ENCODE measurements at places on chromosomes 1 and 21.

GRCh38 chr1:16612332-16613172 lies 812 bp downstream of the NBPF1 start:
- DNase-seq: peak; percentile 62

DNA sequence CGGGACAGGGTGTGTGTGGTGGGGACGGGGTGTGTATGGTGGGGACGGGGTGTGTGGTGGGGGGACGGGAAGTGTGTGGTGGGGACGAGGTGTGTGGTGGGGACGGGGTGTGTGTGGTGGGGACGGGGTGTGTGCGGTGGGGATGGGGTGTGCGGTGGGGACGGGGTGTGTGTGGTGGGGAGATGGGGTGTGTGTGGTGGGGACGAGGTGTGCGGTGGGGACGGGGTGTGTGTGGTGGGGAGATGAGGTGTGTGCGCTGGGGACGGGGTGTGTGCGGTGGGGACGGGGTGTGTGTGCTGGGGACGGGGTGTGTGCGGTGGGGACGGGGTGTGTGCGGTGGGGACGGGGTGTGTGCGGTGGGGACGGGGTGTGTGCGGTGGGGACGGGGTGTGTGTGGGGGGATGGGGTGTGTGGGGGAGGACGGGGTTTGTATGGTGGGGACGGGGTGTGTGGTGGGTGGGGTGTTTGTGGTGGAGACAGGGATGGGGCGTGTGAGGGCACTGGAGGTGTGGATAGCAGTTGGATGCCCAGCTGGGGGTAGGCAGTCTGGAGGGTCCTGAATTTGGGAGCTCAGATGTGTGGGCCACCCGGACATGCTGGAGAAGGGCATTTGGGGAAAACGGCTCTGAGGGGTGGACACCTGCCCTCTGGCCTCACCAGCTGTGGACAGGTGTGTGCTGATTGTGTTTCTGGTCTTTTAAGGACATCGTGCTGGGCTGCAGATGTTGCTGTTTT lies 16.9 kb downstream of the IBA57 start:
- no peak for DNase-seq

DNA sequence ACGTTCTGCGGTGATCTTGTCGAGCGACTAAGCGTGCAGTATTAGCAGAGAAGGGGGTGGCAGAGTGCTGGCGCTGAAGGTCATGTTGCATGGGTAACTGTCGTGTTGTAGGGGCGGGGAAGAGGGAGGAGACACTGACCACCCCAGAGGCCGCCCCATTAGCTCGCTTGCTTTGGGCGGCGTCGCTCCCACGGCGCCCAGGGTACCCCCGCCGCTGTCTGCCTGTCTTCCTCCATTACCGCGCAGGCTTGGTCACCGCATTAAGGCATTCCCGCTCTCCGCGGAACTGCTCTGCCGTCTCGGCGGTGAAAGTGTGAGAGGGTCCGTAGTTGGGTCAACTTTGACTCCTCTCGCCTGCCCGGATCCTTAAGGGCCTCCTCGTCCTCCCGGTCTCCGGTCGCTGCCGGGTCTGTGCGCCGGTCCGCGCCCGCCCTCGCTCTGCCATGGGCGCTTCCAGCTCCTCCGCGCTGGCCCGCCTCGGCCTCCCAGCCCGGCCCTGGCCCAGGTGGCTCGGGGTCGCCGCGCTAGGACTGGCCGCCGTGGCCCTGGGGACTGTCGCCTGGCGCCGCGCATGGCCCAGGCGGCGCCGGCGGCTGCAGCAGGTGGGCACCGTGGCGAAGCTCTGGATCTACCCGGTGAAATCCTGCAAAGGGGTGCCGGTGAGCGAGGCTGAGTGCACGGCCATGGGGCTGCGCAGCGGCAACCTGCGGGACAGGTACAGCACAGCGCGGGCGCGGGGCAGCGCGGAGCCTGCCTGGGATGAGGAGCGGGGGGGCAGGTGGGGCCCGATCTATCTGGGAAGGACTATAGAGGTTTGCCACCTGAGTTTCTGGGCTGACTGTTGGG lies at the start of gene MTARC2:
MTARC2 (plus strand) TSS at position 234 of the 846 bp plus-strand sequence; CDS start at position 444, 210 bp downstream.
- peak; percentile 68 for DNase-seq

DNA sequence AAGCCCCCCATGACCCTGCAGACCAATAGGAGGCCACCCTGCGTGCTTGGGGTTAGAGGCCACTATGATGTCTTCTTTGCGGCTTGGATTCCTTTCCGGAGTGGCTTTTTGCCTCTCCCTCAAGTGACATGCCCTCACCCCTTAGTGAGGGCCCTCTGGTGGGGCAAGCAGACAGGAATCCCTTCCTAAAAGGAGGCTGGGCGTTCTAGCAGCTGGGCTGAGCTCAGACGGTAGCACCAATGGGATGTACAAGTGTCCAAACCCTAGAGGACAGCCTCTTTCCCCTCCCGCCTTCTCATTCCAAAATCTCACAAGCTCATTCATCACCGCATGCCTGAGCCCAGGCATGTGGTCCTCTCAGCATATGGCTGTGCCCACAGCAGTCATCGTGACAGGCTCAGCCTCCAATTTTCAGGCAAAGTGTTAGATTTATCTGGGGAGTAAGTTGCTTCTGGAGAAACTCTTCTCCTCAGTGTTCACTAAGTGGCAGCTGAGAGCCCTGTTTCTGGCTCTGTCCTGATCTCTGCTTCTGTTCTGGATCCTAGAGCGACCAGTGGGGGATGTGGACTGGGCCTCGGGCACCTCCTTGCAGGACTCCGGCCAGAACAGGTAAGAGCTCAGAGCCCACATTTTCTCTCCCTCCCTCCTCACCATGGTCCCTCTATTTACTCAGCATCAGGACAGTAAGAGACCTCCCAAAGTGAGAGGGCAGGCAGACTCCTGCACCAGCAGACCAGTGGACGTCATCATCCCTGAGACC lies 4.8 kb downstream of the KIAA1614 start:
- no peak for DNase-seq

DNA sequence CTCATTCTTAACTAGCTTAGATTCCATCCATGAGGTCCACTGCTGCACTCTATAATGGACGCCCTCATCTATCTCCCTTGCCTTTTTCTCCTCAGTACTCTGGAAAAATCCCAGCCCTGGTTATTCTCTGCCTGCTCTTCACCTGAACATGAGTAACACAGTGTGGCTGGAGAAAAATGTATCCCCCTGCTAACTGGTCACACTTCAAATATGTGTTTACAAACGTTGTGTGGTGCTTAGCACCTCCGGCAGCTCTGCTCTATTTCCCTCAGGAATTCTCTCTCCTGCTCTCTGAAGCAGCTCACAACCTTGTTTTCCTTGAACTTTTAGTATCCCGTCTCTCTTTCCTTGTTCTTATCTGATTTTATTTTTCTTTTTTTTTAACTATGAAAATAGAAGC lies 4.1 kb downstream of the SCCPDH start:
- no peak for DNase-seq

GRCh38 chr1:98048244-98048643 lies 127.4 kb upstream of the DPYD start:
- peak; percentile 74 for DNase-seq

DNA sequence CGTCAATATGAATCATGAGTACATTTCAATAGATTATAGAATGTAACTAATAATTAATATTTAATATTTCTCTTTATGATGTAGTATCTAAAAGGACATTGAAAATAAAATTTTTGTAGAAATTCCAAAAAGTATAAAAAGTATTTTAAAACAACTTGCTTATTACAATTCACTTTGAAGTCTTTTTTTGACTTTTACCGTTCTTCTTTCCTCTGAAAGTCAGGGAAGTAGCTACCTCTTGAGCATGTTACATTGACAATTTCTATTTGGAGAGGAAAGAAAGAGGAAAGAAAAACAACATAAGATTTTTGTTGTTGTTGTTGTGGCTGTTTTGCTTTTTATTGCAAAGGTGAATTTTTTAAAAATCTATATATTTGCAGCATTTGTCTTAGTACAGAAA lies 1.3 kb downstream of the PTPRC start:
- no peak for DNase-seq

GRCh38 chr1:183206538-183207122 lies 20.6 kb downstream of the LAMC2 start:
- no peak for DNase-seq

GRCh38 chr1:33443080-33443704 lies 12.3 kb upstream of the PHC2 start:
- no peak for DNase-seq

DNA sequence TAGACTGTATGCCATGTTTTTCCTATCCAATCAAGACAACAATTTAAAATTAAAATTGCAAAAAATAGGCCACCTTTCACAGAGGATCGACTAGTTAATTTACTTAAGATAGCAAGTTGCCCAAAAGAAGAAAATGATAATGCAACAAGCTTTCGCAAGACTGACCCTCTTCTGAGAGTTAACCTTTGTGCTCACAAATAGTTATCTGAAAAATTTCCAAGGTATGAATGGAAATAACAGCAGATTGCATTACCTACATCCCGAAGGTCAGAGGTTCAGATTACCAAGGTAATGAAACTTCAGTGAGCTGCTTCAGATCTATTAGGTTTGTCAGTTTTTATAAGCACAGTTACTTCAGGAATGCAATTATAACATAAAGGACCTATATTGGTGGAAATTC lies 298.0 kb downstream of the KCTD3 start:
- no peak for DNase-seq

- no peak for DNase-seq
These were observed 1943.0 kb downstream of the MRPL39 start for GRCh38 chr21:23664193-23664694.

DNA sequence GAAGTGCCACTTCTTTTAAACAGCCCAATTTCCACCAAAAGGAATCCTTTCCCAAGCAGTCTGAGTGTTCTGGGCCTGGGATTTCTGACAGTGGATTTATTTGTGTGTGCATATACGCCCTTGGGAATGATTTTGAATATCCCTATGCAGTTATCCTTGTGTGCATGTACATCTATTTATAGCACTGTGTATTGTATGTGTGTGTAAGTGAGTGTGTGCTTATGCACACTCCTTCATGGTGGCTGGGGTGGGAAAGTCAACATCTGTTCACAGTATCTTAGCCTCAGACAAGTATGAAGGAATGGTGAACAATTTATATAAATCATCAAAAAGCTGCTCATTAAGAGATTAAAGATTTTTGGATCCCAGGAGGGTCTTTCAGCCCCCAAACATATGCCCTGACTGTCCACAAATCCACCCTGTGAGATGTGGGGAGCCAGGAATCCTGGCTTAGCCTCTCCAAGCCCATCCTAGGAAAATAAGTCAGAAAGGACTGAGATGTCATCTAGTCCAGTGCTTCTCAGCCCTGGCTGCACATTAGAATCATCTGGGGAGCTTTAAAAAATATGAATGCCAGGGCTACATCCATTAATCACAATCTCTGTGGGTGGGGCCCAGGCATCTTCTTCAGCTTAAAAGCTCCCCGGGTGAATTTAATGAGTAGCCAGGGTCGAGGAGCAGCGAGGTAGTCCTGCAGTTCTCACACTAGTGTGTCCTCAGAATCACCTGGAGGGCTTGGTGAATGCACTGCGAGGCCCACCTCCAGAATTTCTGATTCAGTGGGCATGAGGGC lies 101.4 kb downstream of the PLXNA2 start:
- DNase-seq: no peak

- no peak for DNase-seq
These were observed 44.7 kb upstream of the A3GALT2 start for GRCh38 chr1:33365560-33365997.

- DNase-seq: peak; percentile 18
These were observed 306.3 kb upstream of the ESRRG start for GRCh38 chr1:217029281-217030157.

DNA sequence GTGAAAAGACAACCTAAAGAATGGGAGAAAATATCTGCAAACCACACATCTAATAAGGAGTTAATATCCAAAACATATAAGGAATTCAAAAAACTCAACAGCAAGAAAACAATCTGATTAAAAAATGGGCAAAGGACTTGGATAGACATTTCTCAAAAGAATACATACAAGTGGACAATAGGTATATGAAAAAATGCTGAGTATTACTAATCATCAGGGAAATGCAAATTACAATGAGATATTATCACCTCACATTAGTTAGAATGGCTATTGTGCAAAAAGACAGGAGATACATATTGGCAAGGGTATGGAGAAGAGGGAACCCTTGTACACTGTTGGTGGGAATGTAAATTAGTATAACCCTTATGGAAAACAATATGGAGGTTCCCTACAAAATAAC lies 44.9 kb downstream of the TRMT1L start:
- no peak for DNase-seq

- DNase-seq: no peak
These were observed 51.3 kb downstream of the ARHGEF11 start for GRCh38 chr1:156994277-156994676.

DNA sequence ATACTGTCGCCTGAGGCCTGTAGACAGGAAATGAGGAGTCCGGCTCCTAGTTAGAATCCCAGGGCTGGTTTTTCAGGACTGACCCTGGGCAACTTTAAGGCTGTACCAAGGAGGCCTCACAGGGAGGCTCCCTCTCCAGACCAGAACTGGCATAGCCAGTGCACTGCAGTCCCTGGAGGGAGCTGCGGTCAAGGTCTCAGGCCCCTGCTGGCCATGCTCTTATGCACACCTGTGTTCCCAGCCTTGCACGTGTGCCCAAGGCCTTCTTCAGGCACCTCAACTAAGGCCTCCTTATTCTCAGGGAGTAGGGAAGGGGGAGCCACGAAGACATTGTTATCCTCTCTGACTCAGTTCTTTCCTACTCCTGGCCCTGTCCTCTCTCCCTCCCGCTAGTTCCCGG lies 22.0 kb upstream of the IFNAR1 start:
- DNase-seq: no peak

DNA sequence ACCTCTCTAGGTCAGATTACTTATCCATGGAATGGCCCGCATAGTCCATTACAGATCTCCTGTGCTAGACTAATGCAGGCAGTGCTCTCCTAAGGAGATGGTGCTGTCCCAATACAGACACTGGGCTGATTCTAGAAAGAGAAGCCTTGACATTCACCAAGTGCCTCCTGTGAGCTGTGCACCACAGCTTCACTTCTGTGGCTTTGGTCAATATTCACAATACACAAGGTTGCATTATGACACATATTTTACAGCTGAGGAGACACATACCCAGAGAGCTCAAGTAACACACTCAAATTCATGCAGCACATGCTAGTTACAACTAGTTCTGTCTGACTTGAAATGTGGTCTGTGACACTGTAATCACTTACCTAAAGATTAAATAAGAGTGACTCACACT lies 59.4 kb upstream of the LRRC8B start:
- DNase-seq: no peak

- DNase-seq: no peak
These were observed 118.1 kb downstream of the SPSB1 start for GRCh38 chr1:9410737-9411297.

GRCh38 chr21:27722095-27722494 lies 755.2 kb upstream of the ADAMTS5 start:
- no peak for DNase-seq

DNA sequence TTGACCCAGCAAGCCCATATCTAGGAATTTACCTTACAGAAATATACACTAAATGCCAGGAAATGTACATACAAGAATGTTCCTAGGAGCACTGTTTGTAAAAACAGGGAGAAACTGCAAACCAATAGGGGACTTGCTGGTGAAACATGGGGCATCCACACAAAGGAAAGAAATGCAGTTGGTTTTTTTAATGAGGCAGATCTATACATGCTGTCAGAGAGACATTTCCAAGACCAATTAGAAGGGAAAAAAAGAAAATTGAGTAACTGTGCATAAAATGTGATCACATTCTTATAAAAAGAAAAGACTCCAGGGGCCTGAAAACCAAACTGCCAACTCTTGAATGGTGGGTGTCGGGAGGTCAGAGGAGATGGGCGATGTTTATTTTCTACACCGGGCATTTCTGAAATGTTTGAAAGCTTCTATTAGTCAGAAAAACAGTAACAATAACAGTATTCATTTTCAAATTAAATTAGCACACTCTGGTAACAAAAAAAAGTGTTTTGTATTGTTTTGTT lies 56.6 kb downstream of the MATN1 start:
- no peak for DNase-seq
